ENCODE measurements at places on chromosomes 13 and 19. TPM values are rescaled to one million over a fixed set of nuclear protein-coding genes. Genes with fewer than 3 reads are reported as not detected.

The FBXL12 gene
- 32.7 TPM for total RNA-seq

The CCNA1 gene
- total RNA-seq, result 0.25 TPM

DNA sequence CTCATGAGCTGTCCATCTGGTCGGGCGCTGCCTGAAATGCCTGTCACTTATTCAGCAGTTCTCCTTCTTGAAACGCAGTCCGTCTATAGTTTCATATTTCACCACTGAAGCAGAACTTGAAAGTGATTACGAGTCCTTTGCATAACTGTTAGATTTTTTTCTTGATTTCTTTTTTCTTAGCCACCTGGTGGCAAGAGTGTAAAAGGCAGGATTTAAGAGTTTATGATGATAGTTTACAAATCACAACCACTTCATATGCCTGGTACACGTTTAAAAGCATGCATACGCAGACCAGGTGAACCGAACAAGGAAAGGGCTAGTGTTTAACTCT is 45.8 kb downstream of the GGACT start:
- no peak for DNase-seq

- no peak for DNase-seq
These were observed 46.3 kb downstream of the BRD4 start for GRCh38 chr19:15285896-15286591.

- no peak for DNase-seq
These were observed 78.3 kb downstream of the FOXO1 start for GRCh38 chr13:40588101-40588500.

DNA sequence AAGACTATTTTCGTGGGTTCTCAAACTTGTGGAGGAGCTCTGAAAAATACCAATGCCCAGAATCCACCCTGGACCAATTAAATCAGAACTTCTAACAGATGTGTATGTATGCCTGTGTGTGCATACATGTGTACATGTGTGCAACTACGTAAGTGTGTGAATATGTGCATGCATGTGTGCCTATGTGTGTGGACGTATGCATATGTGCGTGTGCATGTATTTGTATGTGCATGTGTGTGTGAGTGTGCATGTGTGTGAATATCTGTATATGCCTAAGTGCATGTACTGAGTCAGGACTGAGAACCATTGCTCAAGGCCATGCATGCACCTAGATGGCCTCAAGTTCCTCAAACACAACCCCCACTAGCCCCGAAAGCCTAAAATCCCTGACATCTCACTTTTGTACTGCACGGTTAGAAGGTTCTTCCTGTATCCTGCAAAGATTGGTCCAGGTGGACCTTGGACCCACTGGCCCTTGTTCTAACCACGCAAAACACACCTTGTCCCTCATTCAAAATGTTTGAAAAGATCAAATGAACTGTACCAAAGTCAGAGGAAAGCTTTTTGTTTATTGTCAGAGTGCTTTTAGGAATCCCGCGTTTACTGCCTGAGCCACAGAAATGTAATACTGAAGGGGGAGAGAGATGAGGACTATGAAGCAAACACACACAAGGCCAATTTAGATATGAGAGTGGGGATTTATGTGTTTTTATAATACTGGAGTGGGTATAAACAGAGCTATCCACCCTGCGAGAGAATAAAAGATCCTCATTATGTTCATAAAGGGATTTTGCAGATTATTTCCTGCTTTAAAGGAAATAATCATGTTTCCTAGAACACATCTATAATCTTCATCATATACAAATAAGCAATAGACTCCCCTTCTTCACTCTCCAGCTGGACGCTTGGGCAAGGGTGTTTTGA is 39.1 kb downstream of the LATS2 start:
- no peak for DNase-seq

GRCh38 chr13:44818428-44818827 is 170.8 kb downstream of the NUFIP1 start:
- no peak for DNase-seq

GRCh38 chr13:24931450-24932251 is 164.3 kb upstream of the PABPC3 start:
- no peak for DNase-seq

GRCh38 chr13:112127564-112128330 is 60.8 kb downstream of the SOX1 start:
- no peak for DNase-seq

- no peak for DNase-seq
These were observed 114.8 kb upstream of the MIR17HG start for GRCh38 chr13:91232716-91233115.
